Umbilical cord (tissue), 2 donors: ENCODE measurements at places on chromosomes 6 and 20.
A peak's percentile ranks its signal among the peaks of the same experiment; 100 is the strongest.

DNA sequence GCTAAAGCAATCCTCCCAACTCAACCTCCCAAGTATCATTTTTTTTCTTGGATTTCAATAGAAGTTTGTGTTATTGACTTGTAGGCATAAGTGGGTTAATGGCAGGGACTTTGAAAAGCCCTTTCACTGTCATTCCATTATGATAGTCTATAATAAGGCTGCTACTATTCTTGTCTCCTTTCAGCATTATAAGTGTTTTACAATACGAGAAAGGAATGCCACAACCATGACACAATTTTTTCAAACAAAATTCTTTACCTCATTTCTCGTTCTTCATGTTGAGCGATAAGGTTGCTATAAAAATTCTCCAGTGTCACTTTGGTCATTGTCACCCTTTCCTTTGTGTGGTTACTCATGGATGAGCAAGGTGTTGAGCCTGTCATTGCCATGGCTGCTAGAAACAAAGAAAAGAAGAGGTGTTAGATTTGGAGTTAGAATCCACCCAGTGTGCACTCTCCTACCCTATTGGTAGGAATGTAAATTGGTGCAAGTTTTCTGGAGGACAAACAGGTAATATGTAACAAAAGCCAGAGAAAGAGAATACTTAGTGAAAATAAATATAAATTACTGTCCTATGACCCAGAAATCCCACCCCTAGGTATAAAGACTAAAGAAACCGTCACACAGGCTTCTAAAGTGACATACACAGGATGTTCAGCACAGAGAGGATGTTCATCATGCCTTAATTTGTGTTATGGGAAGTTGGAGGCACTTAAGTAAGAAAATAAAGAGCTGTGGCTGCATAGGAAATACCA lies 7.3 kb downstream of the STK38 start:
- DNase-seq: no peak

DNA sequence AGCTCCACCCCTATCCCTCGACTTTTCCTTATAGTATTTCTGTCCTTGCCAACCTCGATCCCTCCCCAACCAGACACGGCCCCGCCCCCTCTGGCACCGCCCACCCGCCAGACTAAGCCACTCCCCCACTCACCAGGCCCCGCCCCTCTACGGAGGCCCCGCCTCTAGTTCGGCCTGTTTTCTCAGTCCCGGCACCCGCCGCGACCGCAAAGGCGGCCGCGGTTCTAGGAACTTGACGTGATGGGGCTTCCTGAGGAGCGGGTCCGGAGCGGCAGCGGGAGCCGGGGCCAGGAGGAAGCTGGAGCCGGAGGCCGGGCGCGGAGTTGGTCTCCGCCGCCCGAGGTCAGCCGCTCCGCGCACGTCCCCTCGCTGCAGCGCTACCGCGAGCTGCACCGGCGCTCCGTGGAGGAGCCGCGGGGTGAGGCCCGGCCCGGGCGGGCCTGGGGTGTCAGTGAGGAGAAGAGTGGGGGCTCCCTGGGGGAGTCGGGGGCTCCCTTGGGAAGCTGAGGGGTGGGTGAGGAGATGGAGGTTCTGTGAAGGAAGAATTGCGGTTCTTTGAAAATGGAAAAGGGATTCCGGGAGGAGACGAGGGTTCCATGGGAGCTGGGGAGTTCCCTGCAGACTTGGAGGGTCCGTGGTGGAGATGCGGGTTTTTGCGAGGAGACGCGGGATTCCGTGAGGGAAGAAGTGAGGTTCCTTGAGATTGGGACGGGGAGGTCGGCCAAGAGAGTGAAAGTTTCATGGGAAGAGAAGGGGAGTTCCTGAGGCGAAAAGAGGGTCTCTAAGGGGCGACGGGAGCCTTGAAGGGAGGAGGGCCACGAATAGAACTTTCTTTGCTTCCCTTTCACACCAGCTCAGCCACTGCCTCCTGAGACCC lies at the start of gene ACSS2:
Gene ACSS2 (plus strand): TSS at position 207 of the 877 bp plus-strand sequence. CDS start 34 bp downstream, at position 241.
- no peak for DNase-seq

DNA sequence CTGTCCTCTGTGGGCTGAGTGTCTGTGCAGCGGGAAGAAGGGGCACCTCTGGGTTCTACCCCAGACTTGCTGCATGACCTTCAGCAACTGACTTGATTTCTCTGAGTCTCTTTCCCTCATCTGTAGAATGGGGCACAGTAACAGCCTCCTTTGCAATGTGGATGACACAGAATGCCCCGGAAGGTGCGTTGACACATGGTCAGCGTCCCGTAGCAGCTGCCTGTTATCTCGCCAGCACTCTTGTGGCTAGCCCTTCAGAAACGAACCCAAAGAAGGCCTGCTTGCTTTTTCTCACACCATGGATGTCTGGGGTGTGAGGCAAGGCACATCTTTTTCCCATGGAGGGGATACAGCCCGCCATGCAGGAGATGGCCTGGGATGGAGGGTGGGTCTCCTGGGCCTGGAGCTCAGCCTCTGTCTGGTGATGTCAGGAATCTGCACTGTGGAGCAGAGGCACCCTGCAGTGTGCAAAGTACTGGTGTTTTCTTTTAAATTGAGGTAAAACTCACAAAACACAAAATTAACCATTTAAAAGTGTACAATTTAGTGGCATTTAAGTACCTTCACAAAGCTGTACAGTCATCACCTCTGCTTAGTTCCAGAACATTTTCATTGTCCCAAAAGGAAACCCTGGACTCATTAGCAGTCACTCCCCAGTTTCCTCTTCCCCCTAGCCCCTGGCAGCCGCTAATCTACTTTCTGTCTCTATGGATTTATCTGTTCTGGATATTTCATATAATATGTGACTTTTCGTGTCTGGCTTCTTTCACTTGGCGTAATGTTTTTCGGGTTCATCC lies 59.8 kb upstream of the FAM83D start:
- DNase-seq: no peak

GRCh38 chr6:31582230-31582643 lies at the start of gene LTB:
TSS of gene LTB (minus strand) at chr6:31582424. CDS start at chr6:31582417, 7 bp downstream.
- DNase-seq: no peak

DNA sequence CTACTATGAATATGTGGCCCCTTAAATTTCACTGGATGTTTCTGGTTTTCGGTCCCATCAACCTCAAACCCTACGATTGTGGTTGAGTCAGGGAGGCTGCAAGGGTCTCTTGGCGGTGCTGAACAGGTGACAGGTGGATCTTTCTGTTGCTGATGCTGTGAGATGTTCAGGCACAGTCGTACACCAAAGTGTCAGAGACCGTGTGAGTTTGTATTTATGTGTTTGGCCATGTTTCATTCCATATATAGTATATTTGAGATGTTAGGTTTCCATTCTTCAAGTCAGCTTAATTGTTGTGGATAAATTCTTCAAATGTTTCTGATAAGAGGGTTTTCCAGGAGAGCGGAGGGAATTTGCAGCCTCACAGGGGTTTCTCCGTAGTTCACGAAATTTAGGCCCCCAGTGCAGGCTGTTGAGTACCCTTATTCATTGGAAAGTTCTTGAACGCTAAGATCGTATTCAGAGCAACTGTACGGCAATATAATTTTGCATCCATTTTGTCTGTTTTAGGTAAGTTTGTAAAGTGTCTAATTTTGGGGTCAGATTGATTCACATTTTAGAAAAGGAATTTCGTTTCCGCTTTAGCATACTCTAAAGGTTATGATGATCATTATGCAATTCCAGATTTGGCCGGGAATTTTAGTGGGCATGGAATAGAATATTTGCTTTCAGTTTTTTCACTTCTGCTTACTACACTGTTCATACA lies 1.2 kb downstream of the TAB2 start:
- peak; percentile 44 for DNase-seq
